NCI-H524 (cell line): ENCODE measurements at places on chromosomes 2 and 18.

GRCh38 chr18:13382366-13382953, 163.9 kb downstream of the LDLRAD4 start:
- DNase-seq: no peak

- DNase-seq: no peak
Measured at GRCh38 chr2:218186876-218187275, 20.1 kb upstream of the CXCR1 start.

GRCh38 chr2:86789687-86790133, 1.0 kb downstream of the CD8A start:
- DNase-seq: no peak

DNA sequence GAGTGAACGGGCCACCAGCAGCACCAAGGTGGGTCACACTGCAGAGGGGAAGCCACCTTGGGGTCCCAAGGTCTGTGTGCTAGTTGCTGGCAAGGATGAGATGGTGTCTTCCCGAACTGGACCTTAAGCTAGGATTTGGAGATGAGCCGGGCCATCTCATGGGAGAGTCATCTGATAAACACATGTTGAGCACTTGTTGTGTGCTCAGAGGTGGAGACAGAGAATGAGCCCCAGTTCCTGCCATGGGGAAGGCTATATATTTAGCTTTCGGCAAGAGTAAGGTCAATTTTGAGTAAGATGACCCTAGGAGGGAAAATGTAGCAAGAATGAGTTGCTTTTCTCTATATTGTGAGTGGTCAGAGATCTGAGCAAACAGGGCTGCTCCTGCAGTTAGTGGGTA, 41.4 kb upstream of the RPL31 start:
- DNase-seq: no peak

DNA sequence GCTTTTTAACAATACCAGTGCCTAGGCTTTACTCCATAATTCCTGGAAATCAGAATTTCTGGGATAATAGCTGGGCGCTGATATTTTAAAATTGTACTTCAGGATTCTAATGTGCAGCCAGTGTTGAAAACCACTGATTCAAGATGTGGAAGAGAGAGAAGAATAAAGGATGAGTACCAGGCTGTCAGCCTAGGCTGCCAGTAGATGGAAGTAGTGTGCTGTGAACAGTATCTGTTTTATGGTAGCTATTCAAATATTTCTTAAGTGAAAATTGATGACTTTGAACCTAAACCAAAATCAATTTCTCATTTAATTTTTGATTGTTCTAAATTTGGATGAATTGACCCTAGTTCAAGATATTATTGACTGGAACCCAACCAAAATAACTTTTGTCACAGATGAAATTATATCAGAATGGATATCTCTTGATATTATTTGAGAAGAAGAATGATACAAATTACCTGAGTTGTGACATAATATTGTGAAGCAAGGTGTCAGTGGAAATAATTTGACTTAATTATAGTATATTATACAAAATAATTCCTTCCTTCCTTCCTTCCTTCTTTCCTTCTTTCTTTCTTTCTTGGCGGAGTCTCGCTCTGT, 88.0 kb downstream of the COMMD1 start:
- peak; percentile 0 for DNase-seq
